ENCODE measurements at places on chromosomes 5 and 9. TPM values are rescaled to one million over a fixed set of nuclear protein-coding genes. Genes with fewer than 3 reads are reported as not detected.

Gene ARL14EPL
- not detected for total RNA-seq

Gene PCDHGC4
- 15.4 TPM for total RNA-seq

Gene LRRC70
- total RNA-seq: 13.4 TPM

Gene TXNDC8
- total RNA-seq: not detected

Gene PCDHGB1
- 1.2 TPM for total RNA-seq

Gene PSAT1
- total RNA-seq: 12.0 TPM

Gene FSTL4
- 0.37 TPM for total RNA-seq

Gene DNAH5
- total RNA-seq: 3.8 TPM

Gene FCN1
- total RNA-seq: not detected

Gene ARHGEF39
- total RNA-seq: 17.4 TPM

Gene CCNJL
- 104 TPM for total RNA-seq

Gene ADRB2
- 20.4 TPM for total RNA-seq

Gene C5orf52
- total RNA-seq: not detected

Gene GDNF
- total RNA-seq: not detected

- H3K27ac ChIP-seq: no peak overlapping the region
- peaks cover 30% of the 10 kb centered on the region for H3K4me1 ChIP-seq
- H3K27me3 ChIP-seq: no peaks in the 10 kb centered on the region
- DNase-seq: no peak
These were observed 101.9 kb upstream of the SLC44A1 start for GRCh38 chr9:105142406-105143135.

DNA sequence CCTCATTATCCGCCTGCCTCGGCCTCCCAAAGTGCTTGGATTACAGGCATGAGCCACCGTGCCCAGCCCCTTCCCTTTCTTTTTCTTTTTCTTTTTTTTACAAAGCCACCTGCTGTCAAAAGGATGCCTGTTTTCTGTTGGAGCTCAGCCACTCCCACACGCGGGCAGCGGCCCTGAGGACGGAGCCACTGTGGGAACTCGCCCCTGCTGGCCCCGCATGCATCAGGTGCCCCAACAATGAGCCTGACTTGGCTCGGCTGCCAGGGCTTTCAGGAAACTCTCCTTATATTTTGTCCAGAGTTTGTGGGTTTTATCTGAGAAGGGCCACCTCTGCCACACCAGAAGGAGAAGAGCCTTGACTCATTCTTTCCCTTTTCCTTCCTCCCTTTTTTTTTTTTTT, 37.1 kb upstream of the LRRC14B start:
- no peak overlapping the region for H3K27ac ChIP-seq
- no peak overlapping the region for H3K4me3 ChIP-seq
- H3K36me3 ChIP-seq: peaks cover 5% of the 10 kb centered on the region
- no peak for DNase-seq

DNA sequence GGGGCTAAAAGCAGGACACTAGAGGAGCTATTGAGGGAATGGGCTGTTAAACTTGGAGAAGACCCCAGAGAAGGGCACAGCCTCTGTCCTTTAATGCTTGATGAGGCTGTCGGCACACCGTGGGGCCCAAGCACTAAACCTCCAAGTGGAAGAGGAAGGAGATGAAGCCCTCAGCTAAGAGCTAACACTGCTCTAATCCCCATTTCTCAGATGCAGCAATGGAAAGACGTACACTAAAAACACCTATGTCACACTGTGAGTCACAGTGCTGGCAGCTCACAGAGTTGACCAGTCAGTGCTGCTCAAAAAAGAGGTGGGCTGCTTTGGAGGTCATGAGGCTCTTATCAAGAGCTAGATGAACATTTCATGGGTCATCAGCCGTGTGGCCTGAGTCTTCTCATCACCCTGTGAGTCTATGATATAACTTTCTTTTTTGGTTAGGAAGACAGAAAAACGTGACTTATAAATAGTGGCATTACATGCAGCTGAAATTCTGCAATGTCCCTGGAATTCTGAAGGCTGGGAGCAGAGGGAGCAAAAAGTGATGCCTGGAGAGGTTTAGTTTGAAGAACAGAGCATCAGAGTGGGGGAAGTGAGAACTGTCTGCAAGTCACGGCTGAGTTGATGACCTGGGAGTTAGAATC, 21.5 kb downstream of the TNFSF8 start:
- H3K4me3 ChIP-seq: no peak overlapping the region

GRCh38 chr9:125189011-125189360, 617 bp downstream of the PPP6C start:
- H3K4me1 ChIP-seq: peaks cover 60% of the 10 kb centered on the region
- no peaks in the 10 kb centered on the region for H3K27me3 ChIP-seq
- H3K36me3 ChIP-seq: no peaks in the 10 kb centered on the region
- peak; percentile 54 for DNase-seq
- H3K27ac ChIP-seq: peak overlapping the region; percentile 90

- H3K36me3 ChIP-seq: no peaks in the 10 kb centered on the region
- peaks cover 73% of the 10 kb centered on the region for H3K4me1 ChIP-seq
- peak overlapping the region; percentile 94 for H3K27ac ChIP-seq
- no peaks in the 10 kb centered on the region for H3K27me3 ChIP-seq
These were observed 3.8 kb downstream of the ANXA6 start for GRCh38 chr5:151153766-151154272.

- H3K36me3 ChIP-seq: no peaks in the 10 kb centered on the region
- H3K4me1 ChIP-seq: peaks cover 12% of the 10 kb centered on the region
- no peak overlapping the region for H3K4me3 ChIP-seq
- DNase-seq: peak; percentile 70
These were observed 14.7 kb upstream of the LARP1 start for GRCh38 chr5:154740483-154740882.

- H3K36me3 ChIP-seq: peaks cover 11% of the 10 kb centered on the region
- DNase-seq: no peak
- no peaks in the 10 kb centered on the region for H3K27me3 ChIP-seq
- H3K27ac ChIP-seq: no peak overlapping the region
- no peaks in the 10 kb centered on the region for H3K4me1 ChIP-seq
These were observed 52.6 kb downstream of the CRB2 start for GRCh38 chr9:123408313-123409262.

- H3K4me3 ChIP-seq: no peak overlapping the region
- H3K36me3 ChIP-seq: peaks cover 29% of the 10 kb centered on the region
- peaks cover 7% of the 10 kb centered on the region for H3K4me1 ChIP-seq
- peak; percentile 30 for DNase-seq
- peak overlapping the region; percentile 51 for H3K27ac ChIP-seq
These were observed 49.4 kb downstream of the SLC46A2 start for GRCh38 chr9:112841261-112841660.

DNA sequence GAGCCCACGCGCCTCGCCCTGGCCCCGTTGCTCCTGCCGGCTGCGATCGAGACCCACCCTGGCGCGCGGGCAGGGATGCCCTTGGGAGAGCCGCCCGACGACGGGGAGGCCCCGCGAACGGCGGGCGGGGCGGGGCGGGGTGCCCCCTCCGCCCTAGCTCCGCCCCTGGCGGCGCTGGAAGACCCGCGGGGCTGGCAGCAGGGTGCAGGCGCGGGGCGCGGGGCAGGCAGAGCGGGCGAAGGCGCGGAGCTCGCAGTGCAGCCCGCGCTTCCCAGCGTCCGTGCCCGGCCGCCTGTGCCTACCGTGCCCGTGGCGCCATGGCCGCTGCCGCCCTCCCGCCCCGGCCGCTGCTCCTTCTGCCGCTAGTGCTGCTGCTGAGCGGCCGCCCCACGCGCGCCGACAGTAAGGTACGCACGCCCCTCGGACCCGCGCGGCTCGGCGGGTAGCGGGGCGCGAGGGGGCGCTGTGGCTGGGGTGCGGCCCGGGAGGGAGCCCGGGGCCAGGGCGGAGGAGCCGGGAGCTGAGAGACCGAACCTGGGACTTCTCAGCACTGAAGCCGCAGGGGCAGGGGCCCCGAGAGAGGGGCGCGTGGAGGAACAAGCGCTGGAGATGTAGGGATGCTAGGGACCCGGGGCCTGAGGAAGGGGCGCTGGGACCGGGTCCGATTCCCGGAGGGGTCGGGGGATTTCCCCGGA, at the start of gene OLFML2A:
Gene OLFML2A (plus strand): TSS at position 180 of the 695 bp plus-strand sequence. CDS start 138 bp downstream, at position 318.
- peaks cover 53% of the 10 kb centered on the region for H3K4me1 ChIP-seq
- peaks cover 19% of the 10 kb centered on the region for H3K27me3 ChIP-seq
- DNase-seq: no peak
- H3K27ac ChIP-seq: peak within 1 kb of the TSS; percentile 82

GRCh38 chr9:5892456-5893133, 1.9 kb downstream of the MLANA start:
- H3K27me3 ChIP-seq: no peaks in the 10 kb centered on the region
- no peak overlapping the region for H3K27ac ChIP-seq

GRCh38 chr9:37198039-37198729, 77.8 kb downstream of the ZCCHC7 start:
- H3K36me3 ChIP-seq: no peaks in the 10 kb centered on the region
- no peak overlapping the region for H3K27ac ChIP-seq
- H3K4me3 ChIP-seq: no peak overlapping the region

DNA sequence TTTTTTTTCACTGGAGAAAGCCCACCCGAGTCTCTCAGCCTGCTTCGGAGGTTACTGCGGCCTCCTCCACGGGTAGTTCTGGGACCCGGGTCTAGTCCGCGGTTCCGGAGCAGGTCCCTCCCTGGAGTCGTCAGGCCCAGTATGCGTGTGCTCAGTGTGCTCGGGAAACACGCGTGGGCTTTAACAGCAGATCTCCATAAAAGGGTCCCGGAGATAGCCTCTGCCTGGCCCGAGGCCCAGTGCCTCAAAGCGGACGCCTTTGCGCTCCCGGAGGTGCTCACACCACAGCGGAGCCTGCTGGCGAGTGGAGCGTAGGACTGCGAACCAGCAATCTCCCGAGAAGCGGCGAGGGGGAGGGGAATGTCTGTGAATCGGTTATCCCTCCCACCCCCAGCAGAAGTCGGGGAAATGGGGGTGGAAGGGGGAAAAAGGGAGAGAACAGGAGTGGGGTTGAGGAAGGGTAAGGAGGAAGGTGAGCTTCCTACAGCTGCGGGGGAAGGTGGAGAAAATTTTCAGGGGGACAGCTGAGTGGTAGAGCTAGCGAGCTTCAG, 28.7 kb downstream of the CDKN2A start:
- H3K27ac ChIP-seq: no peak overlapping the region
- peak overlapping the region; percentile 27 for H3K4me3 ChIP-seq
- no peaks in the 10 kb centered on the region for H3K36me3 ChIP-seq

DNA sequence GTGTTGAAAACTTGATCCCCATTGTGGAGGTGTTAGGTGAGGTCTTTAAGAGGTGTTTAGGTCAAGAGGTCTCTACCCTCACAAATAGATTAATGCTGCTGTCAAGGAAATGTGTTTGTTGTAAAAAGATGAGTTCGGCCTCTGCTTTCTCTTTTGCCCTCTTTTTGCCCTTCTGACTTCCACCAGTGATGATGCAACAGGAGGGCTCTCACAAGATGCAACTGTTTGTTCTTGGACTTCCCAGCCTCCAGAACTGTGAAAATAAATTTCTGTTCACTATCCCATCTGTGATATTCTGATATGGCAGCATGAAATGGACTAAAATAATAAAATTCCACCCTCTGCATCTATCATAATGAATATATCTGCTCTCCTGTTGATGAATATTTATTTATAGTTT, 650.0 kb upstream of the ZNF608 start:
- DNase-seq: no peak
- no peaks in the 10 kb centered on the region for H3K4me1 ChIP-seq
- H3K36me3 ChIP-seq: no peaks in the 10 kb centered on the region
- H3K27me3 ChIP-seq: no peaks in the 10 kb centered on the region
- H3K27ac ChIP-seq: no peak overlapping the region

GRCh38 chr9:131784748-131785501, 45.0 kb upstream of the RAPGEF1 start:
- no peaks in the 10 kb centered on the region for H3K36me3 ChIP-seq
- peaks cover 72% of the 10 kb centered on the region for H3K27me3 ChIP-seq
- DNase-seq: no peak
- no peak overlapping the region for H3K4me3 ChIP-seq
- H3K4me1 ChIP-seq: no peaks in the 10 kb centered on the region
- H3K27ac ChIP-seq: no peak overlapping the region

- DNase-seq: no peak
- H3K27me3 ChIP-seq: no peaks in the 10 kb centered on the region
- no peak overlapping the region for H3K27ac ChIP-seq
- peaks cover 23% of the 10 kb centered on the region for H3K4me1 ChIP-seq
- H3K36me3 ChIP-seq: no peaks in the 10 kb centered on the region
These were observed 4.8 kb upstream of the ZNF366 start for GRCh38 chr5:72511774-72512592.

GRCh38 chr9:93577078-93577974, 942 bp downstream of the PHF2 start:
- no peaks in the 10 kb centered on the region for H3K36me3 ChIP-seq
- peak; percentile 31 for DNase-seq
- H3K4me1 ChIP-seq: peaks cover 63% of the 10 kb centered on the region
- peak overlapping the region; percentile 98 for H3K27ac ChIP-seq

GRCh38 chr5:68999181-68999580, 94.6 kb upstream of the SLC30A5 start:
- no peaks in the 10 kb centered on the region for H3K27me3 ChIP-seq
- no peak overlapping the region for H3K4me3 ChIP-seq
- no peak for DNase-seq

GRCh38 chr5:108983461-108984092, 235.9 kb downstream of the FER start:
- no peak overlapping the region for H3K27ac ChIP-seq
- H3K27me3 ChIP-seq: no peaks in the 10 kb centered on the region
- DNase-seq: no peak
- H3K36me3 ChIP-seq: peaks cover 7% of the 10 kb centered on the region

GRCh38 chr5:153896701-153897100, 142.0 kb downstream of the FAM114A2 start:
- no peaks in the 10 kb centered on the region for H3K27me3 ChIP-seq
- no peak overlapping the region for H3K27ac ChIP-seq
- no peak overlapping the region for H3K4me3 ChIP-seq
- DNase-seq: peak; percentile 30
- no peaks in the 10 kb centered on the region for H3K36me3 ChIP-seq

DNA sequence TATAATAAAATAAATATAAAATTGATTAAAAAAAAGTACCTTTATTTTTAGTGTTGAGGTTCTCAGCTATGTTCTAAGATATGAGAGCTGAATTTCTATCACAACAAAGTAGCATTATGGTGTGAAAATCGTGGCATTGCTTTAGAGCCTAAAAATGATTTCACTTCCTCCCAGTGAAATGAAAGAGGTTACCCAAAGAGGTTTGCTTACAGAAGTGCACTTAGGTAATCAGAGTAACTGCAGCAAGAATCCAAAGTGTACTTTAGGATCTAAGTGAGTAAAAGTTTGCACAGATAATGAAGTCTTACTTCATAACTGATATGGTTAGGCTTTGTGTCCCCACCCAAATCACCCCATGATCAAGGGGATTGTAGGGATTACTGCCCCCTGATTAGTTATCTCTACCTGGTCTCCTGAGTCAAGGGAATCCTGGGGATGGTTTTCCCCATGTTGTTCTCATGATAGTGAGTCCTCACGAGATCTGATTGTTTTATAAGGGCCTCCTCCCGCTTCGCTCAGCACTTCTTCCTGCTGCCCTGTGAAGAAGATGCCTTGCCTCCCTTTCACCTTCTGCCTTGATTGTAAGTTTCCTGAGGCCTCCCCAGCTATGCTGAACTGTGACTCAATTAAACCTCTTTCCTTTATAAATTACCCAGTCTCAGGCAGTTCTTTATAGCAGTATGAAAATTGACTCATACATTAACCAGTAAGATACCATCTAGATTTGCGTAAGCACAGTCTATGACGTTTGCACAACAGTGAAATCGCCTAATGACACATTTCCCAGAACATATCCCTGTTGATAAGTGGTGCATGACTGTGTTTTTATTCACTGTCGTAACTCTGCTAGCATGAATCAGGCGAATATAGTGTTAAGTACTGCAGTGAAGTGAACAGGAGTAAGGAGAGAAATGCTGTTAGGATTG, 40.3 kb upstream of the LRRC70 start:
- no peaks in the 10 kb centered on the region for H3K27me3 ChIP-seq
- H3K4me1 ChIP-seq: no peaks in the 10 kb centered on the region
- no peak for DNase-seq
- H3K4me3 ChIP-seq: no peak overlapping the region
- no peak overlapping the region for H3K27ac ChIP-seq
- H3K36me3 ChIP-seq: peaks cover 39% of the 10 kb centered on the region
